Kidney tubule cell (primary cell): ENCODE measurements at places on chromosomes 2 and 18.

GRCh38 chr2:170332676-170333402 lies 154.9 kb downstream of the MYO3B start:
- DNase-seq = no peak

DNA sequence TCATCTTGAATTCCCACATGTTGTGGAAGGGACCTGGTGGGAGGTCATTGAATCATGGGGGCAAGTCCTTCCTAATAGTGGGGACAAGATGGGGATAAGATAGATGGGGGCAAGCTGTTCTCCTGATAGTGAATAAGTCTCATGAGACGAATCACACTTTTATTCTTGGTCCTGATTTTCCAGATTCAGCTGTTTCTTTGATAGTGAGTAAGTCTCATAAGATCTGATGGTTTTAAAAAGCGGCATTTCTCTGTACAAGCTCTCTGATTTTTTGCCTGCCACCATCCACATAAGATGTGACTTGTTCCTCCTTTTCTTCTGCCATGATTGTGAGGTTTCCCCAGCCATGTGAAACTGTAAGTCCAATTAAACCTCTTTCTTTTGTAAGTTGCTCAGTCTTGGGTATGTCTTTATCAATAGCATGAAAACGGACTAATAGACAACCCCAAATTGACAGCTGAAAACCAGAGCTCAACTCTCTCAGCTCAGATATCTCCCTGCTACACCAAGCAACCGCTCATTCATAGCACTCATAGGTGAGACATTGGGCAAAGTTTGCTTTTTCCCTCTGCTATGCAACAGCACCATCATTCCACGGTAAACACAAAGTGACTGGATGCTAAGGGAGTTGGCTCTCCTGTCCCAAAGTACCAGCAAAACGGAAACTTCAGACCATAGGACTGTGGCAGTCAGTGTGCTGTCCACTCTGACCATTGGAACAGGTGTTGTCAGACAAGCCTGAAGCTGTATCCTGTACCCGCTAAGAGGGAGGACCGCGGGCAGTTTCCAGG lies 44.9 kb upstream of the TBC1D8 start:
- DNase-seq = no peak

- DNase-seq = no peak
Observed at GRCh38 chr18:28712796-28713425, 536.0 kb upstream of the CDH2 start.

GRCh38 chr2:22377268-22377667 lies 1007.7 kb upstream of the KLHL29 start:
- no peak for DNase-seq

DNA sequence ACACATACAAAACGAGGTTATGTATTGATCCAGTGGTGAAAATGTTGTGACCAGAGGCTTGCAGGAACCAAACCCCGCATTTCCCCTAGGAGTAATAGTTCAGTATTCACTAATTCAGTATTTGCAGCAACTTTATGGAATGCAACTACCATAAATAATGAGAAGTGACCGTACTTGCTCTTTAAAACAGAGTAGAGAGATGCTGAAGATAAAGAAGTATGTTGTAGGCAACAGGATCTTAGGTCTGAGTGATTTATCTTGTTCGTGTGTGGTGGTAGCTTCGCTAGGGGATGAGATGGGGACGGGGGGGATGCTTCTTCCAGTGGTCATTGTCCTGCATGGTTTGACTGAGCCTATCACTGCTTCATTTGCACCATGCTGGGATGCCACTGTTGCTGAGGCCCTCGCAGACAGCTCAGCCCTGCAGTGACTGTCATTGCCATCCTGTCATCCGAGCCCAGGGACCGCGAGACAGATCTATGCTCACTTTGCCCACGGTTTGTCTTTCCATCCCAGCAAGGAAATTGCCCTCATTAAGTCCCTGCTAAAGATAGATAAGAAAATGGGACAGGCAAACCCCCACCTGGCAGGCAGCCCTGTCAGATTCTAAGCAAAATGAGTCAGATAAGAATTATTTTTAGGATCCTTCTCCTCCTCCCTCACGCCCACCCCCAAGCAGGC lies 181.3 kb downstream of the CTIF start:
- no peak for DNase-seq
